ENCODE measurements at places on chromosomes 5 and 9.

- DNase-seq: no peak
Observed at GRCh38 chr9:93266521-93267001, 82.6 kb downstream of the WNK2 start.

- peak; percentile 74 for DNase-seq
Observed at GRCh38 chr5:172775326-172776234, 4.6 kb upstream of the DUSP1 start.

DNA sequence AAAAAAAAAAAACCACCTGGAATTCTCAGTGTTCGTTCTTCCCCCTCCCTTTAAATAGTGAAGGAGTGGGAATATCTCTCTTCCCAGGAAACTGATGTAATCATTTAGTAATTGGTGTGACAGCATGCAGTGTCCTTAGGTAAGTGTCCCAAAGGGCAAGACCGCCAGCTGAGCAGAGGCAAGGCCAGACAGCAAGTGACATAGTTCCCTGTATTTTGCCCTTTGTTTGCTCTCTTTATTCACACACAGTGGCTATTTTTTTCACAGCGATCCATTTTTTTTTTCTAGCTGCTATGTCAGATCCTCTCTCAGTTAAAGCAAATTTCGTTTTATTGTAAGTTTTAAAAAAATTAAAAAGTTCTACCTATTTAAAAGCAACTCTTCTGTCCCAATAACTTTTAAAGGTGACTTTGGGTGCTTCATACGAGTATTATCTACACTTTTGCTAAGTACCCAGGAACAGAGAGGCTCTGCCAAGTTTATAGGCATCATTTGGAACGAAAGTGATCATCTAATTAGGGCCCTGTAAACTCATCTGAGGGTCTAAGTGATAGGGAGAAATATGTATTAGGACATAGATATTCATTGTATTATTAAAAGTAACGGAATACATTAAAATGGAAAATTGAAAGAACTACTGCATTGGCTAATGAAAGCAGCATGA lies 98.2 kb upstream of the ALDH1A1 start:
- DNase-seq: no peak

GRCh38 chr5:78404682-78405293 lies 44.4 kb downstream of the SCAMP1 start:
- no peak for DNase-seq

- no peak for DNase-seq
Observed at GRCh38 chr9:37692622-37693221, 42.0 kb downstream of the FRMPD1 start.

DNA sequence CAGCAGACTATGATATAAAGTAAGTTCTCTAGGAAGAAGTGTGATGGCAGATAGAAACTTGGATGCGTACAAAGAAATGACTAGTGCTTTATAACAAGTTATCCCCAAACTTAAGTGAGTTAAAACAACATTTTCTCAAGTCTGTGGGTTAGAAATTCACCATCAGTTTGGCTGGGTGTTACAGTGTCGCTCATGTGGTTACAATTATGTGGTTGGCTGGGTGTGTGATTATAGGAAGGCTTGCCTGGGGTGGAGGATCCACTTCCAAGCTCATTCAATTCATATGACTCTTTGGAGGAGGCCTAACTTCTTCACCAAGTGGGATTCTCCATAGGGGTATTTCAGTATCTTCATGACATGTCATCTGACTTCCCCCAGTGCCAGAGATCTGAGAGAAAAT lies 10.3 kb upstream of the C9orf40 start:
- DNase-seq: no peak

GRCh38 chr5:170585273-170585948 lies 81.6 kb downstream of the KCNIP1 start:
- DNase-seq: no peak

DNA sequence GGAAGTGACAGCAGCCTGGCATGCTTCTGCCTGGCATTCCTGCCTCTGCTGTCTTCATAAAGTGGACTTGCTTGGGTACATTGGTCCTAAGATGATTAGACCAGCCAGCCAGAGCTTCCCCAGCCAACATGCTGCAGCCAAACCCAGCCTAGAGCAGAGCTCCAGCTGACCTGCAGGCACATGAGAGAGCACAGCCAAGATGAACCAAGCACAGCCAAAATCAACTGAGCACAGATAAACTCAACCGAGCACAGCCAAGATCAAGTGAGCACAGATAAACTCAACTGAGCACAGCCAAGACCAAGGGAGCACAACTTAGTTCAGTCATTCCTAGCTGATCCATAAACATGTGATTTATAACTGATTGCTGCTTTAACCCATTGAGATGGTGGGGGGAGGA lies 266.5 kb downstream of the MSX2 start:
- DNase-seq: no peak

- DNase-seq: no peak
Observed at GRCh38 chr9:19239955-19240354, 9.5 kb downstream of the DENND4C start.

- DNase-seq: no peak
Observed at GRCh38 chr5:124729720-124730359, 16.6 kb downstream of the ZNF608 start.

DNA sequence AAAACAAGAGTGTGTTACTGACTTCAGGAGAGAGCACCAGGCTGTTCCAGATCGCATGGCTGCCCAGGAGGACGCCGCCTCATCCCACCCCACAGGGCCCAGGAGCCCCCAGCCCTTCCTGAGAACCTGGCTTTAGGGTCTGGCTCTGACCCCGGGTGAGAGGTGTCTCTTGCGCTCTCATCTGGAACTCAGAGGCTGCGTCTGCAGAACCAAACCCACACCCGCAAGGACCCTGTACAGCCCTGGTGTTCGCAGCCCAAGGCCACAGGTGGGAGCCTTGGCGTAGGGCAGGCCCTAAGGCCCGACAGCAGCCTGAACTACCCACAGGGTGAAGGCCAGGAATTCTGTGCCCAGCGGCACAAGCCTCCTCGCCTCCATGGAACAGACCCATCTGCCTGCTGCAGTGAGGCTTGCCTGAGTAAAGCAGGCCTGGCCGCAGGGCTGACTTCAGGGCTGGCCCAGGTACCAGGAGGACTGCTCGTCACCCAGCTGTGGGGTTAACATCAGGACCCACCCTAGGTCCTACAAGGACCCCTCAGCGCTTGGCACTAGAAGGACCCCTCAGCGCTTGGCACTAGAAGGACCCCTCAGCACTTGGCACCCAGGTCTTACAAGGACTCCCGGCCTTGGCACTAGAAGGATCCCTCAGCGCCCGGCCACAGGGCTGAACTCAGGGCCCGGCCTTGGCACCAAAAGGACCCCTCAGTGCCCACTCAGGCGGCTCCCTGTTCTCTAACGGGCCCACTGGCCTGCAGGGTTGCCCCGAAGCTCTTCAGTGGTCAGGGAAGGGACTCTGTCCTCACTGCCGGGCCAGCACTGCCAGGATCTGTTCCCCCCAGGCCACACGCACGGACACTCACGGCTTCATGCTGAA lies 48.2 kb downstream of the NKD2 start:
- DNase-seq: no peak

DNA sequence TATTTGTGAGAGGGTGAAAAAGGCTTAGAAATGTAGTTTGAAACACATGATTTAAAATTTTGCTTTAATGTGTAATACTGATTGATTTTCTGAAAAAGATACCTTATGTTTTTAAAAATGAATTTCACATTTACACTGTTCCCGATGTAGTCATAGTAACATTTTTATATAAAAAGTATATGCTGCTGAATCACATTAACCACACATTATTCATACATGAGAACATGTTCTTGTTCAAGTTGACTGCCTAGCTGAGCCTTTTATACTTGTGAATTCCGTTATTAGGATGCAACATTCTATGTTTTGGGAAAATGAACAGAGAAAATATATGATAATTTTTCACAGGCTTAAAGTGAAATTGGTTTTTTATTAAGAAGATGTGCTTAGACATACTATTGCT lies 461.1 kb upstream of the NUDT12 start:
- DNase-seq: no peak

GRCh38 chr5:156366521-156366920 lies 39.6 kb downstream of the SGCD start:
- DNase-seq: no peak

All from uterus (tissue), 4 donors.